GM23338 (cell line): ENCODE measurements at places on chromosomes 16 and 17. TPM values are rescaled to one million over a fixed set of nuclear protein-coding genes. Genes with fewer than 3 reads are reported as not detected.

DNA sequence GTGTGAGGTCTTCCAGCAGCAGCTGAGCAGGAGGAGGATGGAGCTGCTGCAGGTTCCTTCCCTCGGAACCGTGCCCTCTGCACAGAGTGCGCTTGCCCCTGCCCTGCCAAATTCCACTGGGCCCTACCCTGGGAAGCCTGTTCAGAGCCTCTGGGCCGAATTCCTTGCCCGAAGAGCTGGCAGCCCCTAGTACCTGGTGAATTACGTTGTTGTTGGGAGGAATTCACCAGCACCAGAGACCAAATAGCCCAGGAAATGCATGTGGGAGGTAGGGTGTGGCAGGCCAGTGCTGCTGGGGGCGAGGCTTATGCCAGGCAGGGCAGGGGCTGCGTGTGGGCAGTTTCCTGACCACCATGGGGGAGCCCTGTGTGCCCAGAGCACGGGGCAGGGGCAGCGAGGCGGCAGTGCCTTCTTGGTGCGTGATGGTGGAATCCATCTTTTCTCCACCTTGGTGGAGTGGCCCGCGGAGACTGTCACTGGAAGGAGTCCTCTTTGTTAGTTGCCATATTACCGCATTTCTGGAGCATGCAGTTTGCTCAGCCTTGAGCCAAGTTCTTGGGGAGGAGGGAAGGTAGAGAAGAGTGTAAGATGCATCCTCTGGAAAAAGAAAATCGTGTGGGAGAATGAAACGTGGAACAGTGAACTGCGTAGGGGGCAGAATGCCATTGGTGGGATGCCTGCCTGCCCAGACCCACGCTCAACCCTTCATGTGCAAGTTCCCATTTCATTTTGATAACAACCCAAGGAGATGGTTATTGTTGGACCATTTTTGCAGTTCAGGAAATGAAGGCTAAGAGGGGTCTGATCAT is 2.3 kb downstream of the MRC2 start:
- peak; percentile 56 for DNase-seq

DNA sequence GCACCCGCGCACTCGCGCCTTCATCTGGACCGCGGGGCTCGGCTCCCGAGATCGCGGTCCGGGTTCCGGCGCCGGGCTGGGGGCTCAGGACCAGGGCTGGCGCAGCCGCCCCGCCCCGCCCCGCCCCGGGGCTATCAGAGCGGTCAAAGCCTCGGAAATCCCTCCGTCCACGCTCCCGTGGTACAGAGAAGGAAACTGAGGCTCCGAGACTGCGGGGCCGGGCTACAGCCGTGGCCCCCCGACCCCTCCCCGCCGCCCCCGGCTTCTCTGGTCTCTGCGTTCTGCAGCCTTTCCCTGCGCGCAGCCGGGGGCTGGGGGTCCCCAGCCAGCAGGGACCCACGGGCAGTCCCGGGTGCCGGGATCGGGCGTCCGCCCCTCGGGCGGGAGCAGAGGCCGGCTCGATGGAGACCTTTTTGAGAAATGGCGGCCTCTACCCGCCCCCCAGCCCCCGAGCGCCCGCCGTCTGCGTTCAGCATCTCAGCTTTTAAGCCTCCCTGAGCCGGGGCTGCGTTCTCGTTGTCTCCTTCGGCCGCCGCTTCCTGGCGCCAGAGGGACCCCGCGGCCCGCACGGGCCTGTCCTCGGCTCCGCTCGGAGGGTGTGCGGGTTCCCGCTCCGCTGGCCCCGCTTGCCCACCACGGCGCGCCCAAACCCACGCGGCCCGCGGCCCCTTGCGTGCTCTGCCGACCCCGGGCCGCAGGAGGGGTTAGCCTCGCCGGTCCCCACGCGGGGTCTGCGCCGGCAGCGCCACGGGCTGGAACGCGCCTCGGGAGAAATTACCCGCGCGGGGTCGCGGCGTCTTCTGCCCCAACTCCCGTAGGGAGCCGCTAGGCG is 1.5 kb upstream of the NPTX1 start:
- DNase-seq = peak; percentile 82

- DNase-seq = no peak
Observed at GRCh38 chr17:2184993-2185931, 118.3 kb downstream of the SMG6 start.

DNA sequence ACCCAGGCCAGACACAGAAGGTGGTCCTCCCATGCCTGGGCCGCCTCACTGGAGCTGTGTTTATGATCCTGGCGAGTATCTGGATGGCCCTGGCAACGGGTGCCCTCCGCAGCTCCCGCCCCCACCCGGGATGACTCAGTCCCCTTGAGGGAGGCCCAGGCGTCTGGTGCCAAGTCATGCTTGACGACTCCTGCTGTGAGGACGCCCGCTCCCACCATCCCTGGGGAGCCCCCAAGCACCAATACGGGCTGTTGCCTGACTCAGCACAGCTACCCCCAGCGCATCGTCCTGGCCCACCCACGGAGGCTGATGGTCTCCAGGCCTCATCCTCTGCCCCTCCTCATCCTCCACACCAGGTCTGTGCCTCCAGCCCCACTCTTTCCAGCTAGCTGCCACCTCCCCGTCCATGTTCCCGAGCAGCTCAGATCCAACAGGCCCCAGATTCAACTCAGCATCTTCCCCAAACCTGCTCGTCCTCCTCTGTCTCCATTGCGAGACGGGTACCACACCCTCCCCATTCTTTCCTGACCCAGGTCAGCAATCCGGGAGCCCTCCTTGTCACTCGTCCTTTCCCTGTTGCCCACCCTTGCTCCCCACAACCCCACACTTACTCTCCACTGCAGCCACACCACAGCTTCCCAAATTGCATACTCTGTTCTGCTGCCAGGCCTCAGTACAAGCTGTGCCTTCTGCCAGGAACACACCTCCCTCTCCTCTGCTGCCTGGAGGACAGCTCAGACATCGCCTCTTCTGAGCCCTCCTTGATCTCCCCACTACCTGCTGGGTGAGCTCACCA is 2.6 kb downstream of the CAMKK1 start:
- DNase-seq = no peak

- no peak for DNase-seq
Observed at GRCh38 chr17:65503557-65503956, 57.9 kb downstream of the AXIN2 start.

Gene PIRT
- total RNA-seq = not detected in 2 replicates
